CD4-positive, alpha-beta T cell treated with Interferon alpha-2 for 1 hour (primary cell): ENCODE measurements at places on chromosomes 7 and 10.

- DNase-seq: no peak
Measured at GRCh38 chr10:94423627-94424026, 21.3 kb downstream of the TBC1D12 start.

DNA sequence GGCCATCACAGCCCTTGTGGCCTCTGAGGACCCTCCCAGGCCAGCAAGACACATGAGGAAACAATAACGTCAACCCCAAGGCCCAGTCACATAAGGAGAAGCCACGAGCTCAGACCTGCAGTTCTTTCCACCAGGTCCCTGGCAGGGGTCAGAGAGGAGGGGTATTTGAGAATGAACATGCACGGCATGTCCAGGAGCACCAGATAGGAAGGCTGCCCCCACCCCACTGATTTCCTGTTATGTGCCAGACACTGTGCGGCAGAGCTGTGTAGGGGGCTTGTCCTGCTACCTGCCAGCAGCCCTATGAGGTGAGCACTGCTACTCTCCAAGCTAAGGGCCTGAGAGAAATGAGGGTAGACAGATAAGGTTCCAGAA, 40.7 kb upstream of the ZMIZ1 start:
- DNase-seq: no peak

DNA sequence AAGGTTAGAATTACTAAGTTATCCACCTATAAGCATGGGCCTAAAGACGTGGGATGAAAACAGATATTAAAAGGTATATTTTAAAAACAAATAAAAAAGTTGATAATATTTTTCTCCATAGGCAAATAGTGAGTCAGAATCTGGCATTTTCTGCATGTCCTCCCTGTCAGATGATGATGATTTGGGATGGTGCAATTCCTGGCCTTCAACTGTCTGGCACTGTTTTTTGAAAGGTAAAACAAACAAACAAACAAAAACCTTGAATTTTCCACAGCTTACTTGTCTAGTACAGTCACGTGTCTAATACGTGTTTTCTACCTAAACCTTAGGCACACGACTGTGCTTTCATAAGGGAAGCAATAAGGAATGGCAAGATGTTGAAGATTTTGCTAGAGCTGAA, 17.4 kb downstream of the HBP1 start:
- DNase-seq: no peak

- DNase-seq: no peak
Measured at GRCh38 chr7:92557249-92557648, 28.7 kb downstream of the RBM48 start.

- peak; percentile 38 for DNase-seq
Measured at GRCh38 chr7:30726296-30727006, 25.5 kb upstream of the INMT start.
